Thyroid gland (tissue), 4 donors: ENCODE measurements at places on chromosomes 12 and 14. TPM values are rescaled to one million over a fixed set of nuclear protein-coding genes. Genes with fewer than 3 reads are reported as not detected.

Gene MYF6
- total RNA-seq, result not detected

- DNase-seq, result peak; percentile 40
- no peaks in the 10 kb centered on the region for H3K36me3 ChIP-seq
- no peaks in the 10 kb centered on the region for H3K4me1 ChIP-seq
- no peaks in the 10 kb centered on the region for H3K27me3 ChIP-seq
- H3K4me3 ChIP-seq, result no peak overlapping the region
These were observed 21.9 kb upstream of the KLC1 start for GRCh38 chr14:103606963-103607668.

- H3K4me3 ChIP-seq, result no peak overlapping the region
- H3K27ac ChIP-seq, result no peak overlapping the region
- no peak for DNase-seq
- no peaks in the 10 kb centered on the region for H3K36me3 ChIP-seq
- H3K27me3 ChIP-seq, result no peaks in the 10 kb centered on the region
These were observed 20.3 kb upstream of the C12orf76 start for GRCh38 chr12:110068654-110069053.

Gene SLC25A47
- total RNA-seq, result not detected
